ENCODE measurements at places on chromosomes 6 and 20.

DNA sequence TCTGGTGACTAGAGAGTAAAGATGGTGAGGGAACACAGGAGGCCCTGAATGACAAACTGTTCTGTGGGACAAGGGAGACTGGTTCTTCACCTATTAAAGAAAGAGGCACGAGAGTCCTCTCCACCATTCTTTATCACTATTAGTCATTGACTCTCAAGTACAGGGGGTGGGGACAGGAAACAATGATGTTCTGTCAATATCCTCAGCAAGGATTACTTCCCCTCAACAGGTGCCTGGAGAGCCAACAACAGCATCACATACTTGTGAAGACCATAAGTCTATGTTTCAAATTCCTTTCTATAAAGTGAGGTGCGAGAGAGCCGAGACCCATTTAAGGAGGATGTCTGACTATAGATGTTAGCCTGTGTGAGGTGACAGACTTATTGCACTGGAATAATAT is 72.4 kb upstream of the TBC1D7 start:
- DNase-seq = no peak

DNA sequence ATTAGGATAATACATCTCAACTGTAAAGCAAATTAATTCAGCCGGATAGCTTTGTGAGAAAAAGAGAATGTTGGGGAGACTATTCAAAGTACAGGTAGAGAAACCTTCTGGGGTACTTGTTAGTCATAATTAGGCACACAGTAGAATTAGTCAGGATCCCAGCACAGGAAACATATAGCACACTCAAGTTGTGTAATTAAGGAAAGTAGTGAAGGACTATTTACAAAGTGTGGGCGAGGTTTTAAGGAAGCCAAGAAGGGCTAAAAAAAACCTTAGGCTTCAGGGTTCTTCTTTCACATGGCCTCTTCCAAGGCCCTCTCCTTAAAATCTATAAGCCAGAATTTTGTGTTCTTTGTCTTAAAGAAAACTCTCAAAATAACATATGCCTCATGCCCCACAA is 126.7 kb downstream of the RTN4IP1 start:
- no peak for DNase-seq

- no peak for DNase-seq
Observed at GRCh38 chr6:14658886-14659561, 541.5 kb downstream of the CD83 start.

DNA sequence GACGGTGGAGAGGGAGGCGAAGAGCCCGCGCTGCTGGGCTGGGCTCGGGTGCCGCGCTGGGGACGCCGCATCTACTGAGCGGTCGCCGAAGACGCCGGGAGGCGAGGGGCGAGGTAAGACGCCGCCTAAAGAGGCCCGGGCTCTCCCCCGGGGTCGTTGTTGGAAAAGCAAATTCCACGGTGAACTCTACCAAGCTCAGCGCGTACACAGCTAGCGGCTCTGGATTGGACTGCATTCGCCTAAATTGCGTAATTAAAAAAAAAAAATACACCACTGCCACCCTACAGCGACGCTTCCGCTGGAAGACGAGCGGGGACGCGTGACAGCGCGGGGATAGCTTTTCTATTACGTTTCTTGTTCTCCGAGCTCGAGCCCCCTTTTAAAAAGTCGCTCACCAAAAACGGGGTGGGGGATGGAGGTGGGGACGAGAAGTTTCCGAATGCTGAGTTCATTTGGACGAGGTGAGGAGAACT is 92.0 kb upstream of the PRDM1 start:
- no peak for DNase-seq

GRCh38 chr20:44382641-44383040 is 27.1 kb downstream of the HNF4A start:
- no peak for DNase-seq

- DNase-seq = no peak
Observed at GRCh38 chr20:62479656-62480055, 3.9 kb upstream of the GATA5 start.

DNA sequence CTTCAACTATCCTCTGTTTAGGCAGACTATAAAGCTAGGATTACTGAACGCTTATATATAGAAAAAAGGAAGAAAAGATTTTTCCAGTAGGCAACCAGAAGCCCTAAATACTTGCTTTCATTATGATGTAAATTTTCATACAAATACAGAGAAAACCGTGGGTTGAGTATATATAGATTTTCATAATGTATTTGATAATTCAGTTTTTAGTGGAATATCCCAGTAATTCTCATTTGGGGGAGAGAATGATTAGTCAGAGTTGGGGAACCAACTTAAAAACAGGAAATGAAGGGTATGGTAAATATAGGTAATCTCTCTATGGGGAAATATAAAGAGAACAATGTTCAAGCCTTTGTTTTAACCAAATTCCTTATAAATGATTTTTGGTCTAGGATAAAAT is 154.0 kb upstream of the CITED2 start:
- no peak for DNase-seq

- DNase-seq = no peak
Observed at GRCh38 chr6:149247385-149247763, 70.1 kb upstream of the TAB2 start.

- DNase-seq = no peak
Observed at GRCh38 chr6:27247133-27247836, at the start of gene PRSS16. Gene PRSS16, plus strand, starts transcription at chr6:27247701. Its CDS starts 37 bp downstream, at chr6:27247738.

DNA sequence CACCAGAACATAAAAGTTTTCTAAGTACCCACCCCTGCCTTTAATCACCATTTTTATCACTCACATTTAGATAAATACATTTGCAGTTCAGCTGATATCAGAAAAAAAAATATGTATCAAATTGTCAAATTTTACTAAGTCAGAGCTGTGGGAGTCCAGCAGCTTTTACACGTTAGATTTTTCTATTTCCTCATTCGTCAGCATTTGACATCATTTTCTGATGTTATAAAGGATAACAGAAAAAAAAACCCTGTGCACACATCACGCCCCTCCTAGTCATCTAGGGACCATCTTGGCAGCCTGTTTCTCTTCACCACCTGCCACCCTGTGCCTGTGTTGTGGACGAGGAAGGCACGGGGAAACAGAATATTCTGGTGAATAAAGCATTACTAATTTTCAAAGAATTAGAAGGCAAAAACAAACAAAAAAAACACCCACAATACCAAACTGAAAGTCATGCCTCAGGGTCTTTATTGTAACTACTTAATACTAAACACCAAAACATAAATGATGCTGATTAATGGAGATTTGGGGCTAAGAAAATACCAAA is 12.4 kb downstream of the B4GALT5 start:
- DNase-seq = no peak

DNA sequence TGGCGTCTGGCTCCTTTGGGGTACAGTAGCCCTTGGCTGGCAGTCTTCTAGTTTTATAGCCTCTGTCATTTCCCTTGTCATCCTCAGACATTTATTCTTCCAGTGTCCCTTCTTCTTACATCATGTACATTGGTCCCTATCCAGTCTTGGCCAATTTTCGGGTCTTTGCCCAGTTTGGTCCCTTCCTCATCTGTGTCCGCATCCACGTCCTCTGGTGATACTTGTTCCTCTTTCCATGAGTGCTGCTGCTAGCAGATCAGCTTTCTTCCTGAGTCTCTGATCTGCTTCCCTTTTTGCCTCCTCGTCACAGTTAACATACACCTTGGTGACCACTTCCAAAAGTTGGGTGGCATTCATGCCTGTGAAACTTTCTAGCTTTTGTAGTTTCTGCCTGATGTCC is 86.2 kb upstream of the GPR6 start:
- DNase-seq = no peak

DNA sequence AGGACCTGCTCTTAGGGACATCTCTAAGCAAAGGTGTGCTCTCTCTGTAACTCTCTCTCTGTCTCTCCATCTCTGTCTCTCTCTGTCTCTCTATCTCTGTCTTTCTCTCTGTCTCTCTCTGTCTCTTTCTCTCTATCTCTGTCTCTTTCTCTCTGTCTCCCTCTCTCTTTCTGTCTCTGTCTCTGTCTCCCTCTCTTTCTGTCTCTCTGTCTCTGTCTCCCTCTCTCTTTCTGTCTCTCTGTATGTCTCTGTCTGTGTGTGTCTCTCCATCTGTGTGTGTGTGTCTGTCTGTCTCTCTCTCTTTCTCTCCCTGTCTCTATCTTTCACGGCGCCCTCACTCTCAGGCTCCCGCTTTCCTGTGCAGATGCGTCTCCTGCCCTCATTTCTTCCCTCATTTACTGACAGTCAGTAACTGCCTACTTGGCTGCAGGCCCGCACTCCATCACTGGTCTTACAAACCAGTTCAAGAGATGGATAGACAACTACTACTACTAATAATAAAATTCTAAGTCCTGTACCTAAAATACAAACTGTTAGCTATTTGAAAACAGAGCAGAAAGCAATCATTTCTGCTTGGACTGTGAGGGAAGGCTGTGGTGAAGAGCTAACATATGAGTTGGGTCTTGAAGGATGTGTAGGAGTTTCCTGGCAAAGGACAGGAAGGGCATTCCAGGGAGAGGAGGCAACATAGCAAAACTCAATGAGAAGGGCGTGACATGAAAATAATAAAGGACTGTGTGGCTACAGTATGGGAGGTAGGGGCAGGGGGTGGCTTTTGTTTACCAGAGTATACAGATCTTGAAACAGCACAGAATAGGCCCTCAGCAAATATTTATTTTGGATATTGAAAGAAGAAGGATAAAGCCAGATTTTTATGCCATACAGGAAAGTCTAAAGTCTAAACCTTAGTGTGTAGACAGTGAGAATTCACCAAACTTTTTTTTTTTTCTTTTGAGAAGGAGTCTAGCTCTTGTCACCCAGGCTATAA is 67.8 kb upstream of the TAB2 start:
- no peak for DNase-seq

DNA sequence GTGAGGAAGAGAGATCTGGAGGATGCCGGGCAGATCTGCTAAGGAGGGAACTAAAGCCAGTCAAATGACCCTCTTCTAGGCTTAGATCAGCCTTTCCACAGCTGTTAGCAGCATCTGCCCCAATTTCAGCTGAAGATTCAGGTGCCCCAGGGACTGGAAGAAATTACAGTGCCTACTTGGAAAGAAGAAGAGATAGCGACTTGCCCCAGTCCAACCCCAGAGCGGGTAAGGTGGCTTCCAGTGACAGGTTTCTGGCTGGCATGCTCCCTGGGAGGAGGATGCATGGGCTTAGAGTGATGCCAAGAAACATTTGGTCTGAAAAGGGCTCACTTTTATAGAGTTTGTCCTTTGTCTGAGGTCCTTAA is 620 bp downstream of the TJAP1 start:
- no peak for DNase-seq

DNA sequence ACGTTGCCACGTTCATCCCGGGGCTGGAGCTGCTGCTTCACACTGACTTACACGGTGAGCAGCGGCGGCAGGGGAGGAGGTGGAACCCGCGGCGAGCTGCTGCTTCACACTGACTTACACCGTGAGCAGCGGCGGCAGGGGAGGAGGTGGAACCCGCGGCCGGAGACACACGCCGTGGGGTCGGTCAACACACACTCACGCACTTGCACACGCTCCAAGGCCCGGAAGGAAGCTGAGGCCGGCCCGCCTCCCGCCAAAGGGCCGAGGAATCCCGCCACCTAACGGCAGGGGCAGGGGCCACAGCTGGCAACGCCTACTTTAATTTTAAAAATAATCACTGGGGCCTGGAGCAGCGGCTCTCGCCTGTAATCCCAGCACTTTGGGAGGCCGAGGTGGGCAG is 94.4 kb upstream of the FOXC1 start:
- DNase-seq = no peak

DNA sequence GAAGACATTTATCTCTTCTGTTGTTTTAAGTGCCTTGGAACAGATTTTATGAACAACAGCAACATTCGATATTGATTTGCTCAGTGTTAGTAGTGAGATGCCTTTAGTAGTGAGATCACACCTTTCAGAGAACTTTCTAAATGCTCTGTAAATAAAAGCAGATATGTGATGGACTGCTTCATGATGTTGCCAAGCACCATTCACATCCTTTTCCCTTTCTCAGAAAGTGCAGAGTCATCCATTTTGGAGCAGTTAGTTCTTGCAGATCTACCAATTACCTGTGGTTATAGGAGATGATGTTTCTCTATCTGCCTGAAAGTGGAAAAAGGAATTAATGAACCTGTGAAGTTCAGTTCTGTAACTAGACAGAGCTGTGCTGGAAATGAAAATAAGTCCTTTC is 27.0 kb downstream of the CBFA2T2 start:
- DNase-seq = peak; percentile 10

DNA sequence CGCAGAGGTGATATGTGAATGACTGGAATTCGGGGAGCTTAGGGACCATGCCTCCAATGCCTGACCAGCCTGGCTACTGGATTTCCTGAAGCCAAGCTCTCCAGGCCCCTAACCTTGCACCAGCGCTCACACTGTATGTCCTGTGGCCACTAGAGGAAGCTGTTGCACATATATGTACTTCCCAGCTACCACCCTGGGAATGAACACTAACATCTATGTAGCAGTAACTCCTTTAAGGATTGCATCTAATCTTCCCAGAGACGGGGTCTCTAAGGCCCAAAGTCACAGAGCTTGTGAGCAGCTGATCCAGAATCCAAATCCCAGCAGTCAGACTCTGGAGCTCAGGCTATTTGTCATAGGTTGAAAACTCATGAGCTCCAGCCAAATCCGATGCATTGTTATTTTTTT is 20.4 kb upstream of the BPIFB1 start:
- DNase-seq = peak; percentile 58

- no peak for DNase-seq
Observed at GRCh38 chr20:15642676-15643075, 930.6 kb downstream of the KIF16B start.

DNA sequence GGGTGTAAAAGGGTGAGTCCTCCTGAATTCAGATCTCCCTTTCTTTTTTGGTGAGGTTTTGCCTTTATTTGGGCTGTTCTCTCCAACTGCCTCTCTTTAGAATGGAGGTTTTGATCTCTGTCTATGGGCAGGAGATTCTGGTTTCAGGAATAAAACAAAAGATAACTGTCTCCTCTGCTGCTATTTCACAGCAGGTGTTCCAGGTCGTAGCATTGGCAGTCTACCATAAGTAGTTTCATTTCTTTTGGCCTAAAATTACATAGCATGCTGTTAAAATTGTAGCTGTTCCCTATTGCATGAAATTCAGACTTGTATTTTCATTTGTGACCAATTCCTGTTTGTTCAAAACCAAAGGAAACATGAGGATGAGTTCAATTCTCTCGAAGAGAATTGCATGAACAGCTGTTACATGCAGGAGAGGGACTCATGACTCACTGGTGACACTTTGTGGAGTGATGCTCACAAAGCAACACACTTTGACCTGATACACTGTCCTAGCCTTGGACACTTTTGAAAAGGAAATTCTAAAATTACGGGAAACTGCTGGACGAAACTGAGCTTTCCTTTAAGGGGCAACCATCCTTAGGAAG is 76.8 kb upstream of the SIRPG start:
- DNase-seq = no peak

DNA sequence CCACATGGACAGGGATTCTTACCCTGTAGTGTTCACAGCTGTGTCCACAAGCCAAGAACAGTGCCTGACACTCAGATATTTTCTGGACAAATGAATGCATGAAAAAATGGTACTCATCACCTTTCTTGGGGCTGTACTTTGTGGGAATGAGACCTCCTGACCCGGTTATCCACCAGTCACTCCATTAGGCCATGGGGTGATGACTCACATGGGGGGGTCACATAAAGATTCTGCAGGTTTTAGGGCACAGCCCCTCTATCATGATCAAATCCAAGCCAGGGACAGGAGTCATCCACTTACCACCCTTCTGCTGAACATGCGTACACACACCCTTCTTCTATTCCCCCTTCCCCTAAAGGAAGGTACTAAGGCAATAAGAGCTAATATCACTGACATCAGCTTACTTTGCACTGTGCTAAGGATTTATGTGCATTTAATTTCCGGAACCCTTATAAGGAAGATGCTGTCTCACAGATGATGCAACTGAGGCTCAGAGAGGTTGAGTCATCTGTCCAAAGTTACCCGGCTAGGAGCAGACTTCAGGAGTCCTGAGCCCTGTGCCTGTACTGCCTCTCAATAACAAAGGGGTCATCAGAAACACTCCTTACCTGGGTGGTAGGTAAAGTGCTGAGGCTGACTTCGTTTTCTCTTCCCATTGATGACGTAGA is 107.8 kb downstream of the NFATC2 start:
- DNase-seq = no peak

All from SHP77 (cell line).